Pulmonary artery endothelial cell (primary cell): ENCODE measurements at places on chromosomes 16 and 17.

DNA sequence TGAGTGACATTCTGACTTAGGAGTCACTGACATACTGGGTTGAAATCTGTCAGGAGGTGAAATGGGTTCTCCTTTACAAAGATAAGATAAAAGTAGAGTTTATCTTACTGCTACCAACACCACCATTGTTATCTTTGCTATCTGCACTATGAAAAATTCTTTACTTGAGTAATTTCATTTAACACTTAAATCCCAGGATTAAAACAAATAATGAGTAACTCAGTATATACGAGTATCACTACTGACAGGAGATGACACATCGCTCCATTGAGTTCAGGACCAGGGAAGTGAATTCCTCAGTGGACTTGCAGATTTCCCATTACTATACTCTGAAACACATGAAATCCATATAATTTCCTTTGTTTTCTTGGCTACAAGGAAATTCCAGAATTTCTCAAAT lies 242.1 kb upstream of the NLRP1 start:
- DNase-seq: peak; percentile 67

DNA sequence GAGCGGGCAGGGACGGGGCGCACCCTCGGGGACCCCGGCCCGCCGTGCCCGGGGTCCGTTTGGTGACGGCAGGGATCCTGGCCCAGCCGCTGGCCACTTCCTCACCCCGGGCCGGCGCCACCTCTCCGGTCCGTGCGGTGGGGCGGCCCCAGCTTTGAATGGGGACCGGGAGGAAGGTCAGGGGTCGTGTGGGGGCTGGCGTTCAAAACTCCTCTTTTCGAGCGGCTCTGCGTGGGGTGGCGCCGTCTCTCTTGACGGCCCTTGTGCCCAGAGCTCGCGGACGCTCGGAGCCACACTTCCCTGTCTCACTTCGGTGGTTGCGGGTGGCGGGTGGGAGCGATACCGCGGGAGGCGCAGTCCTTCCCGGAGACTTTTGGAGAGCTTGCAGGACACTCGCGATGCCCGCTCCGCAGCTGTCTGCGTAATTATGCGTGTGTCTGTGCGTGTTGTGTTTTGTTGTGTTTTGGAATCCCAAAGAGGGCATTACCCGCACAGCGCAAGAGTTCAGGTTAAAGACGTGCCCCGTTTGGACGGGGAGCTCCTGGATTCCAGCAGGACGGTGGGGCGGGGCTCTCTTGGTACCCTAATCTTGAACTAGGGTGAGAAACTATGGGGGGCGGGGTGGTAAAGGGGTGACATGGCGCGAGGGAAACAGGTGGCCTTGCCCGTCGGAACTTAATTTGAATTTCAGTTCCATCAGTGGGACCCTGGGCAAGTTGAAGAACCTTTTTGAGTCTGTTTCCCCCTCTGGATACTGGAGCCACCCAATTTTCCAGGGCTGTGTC lies 637 bp downstream of the PLCG2 start:
- no peak for DNase-seq

DNA sequence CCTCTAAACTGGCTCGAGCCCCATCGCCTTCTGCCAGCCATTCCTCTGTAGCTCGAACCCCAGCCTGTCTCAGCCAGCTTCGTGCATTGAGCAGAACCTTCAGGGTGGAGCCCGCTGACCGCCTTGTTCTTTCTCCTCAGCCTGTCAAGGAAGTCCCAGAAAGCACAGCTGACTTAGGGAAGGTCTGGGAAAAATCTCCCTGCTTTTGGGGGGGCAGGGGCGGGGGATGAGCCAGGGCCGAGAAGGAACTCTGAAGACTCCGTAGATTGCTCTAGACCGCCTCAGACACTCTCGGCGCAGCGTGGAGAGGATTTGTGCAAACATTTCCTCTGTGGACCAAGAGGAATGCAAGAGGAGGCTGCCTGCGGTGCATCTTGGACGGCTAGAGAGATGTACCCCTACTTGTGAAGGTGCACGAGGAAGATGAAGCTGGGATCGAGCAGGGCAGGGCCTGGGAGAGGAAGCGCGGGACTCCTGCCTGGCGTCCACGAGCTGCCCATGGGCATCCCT lies at the start of gene GLP2R:
GLP2R (plus strand) TSS at position 284 of the 510 bp plus-strand sequence; CDS start at position 424, 140 bp downstream.
- DNase-seq: no peak

DNA sequence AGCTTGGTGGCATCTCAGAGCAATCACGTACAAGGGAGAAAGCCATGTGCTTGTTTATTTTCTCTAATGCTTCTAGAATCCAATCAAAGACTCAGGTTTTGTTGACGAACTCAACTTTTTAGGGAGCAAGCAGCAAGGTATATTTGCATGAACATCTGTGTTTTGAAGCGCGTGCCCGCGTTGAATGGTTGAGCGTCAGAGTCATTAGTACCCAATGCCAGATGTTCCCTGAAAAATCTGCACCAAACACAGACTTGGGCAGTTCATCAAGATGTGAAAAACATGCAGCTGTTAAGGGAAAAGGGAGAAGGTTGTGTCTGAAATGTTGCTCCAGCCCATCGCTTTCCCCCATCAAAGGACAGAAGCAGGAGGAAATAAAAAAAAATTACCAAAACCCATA lies 170.4 kb downstream of the SNX29 start:
- DNase-seq: no peak

- no peak for DNase-seq
Observed at GRCh38 chr16:10880594-10881452, 3.8 kb downstream of the CIITA start.
